ENCODE measurements at places on chromosomes 2 and 18.

DNA sequence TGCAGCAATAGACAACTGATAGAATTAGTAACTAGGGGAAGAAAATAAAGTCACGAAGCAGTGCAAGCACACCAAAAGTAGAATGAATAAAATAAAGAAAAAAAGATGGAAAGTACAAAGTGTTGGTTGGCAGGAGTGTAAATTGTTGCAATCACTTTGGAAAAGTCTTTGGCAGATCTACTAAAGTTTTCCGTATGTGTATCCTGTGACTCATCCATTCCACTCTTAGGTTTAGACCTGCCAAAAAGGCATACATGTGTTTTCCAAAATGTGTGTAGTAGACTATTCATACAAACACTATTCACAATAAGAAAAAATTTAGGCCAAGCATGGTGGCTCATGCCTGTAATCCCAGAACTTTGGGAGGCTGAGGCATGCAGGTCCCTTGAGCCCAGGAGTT, 282.1 kb upstream of the FSIP2 start:
- DNase-seq = no peak

- DNase-seq = peak; percentile 44
Observed at GRCh38 chr2:143575340-143575739, 446.1 kb downstream of the ARHGAP15 start.

- peak; percentile 31 for DNase-seq
Observed at GRCh38 chr2:196589419-196589818, 50.1 kb upstream of the CCDC150 start.

- no peak for DNase-seq
Observed at GRCh38 chr2:235283246-235283645, 210.6 kb upstream of the AGAP1 start.

GRCh38 chr2:20618886-20619521, 31.9 kb downstream of the HS1BP3 start:
- no peak for DNase-seq
